ENCODE measurements at places on chromosomes 3 and 15.

DNA sequence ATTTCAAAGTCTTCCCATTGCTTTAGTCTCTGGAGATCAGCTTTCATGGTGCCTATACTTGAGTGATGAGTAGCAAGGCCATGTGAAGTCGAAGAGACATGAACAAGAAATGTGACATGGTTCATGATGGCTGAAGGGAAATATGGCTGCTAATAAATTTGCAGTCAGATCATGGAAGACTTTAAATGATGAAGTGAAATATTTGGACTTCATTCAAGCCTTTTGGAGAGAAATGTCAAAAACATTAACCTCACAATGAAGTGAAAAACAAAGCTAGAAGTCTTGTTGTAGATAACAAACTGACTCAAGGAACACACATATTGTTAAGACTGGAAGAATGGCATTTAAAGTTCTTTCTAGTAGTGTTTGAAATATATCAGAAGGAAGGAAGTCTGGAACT is 120.3 kb upstream of the CCDC54 start:
- no peak for DNase-seq

- no peak for DNase-seq
These were observed 102.9 kb downstream of the FNDC3B start for GRCh38 chr3:172142051-172142863.

- DNase-seq: no peak
These were observed 29.3 kb downstream of the BTD start for GRCh38 chr3:15630646-15631350.

DNA sequence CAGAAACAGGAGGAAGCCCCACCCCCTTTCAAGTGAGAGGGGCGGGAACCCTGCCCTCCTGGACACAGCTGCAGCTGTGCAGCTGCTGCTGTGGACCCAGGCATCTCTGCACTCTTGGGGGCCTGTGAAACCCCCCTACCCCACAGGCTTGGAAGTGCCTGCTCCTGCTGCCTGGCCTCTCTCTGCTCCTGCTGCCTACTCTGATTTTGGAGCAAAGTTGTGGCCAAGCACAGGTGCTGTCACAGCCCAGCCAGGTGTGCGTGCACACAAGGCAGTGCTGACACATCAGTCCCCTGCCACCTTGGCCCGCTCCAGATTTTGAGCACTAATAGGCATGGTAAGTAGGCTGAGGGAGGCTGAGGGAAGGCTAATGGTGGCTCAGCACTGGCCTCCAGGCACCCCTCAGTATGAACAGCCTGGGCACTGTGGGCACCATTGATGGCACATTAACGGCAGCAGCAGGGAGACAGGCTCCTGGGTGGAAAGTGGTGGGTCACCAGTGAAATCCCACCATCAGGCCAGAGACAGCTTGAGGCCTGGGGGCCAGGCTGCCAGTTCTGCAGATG is 890.9 kb downstream of the GBE1 start:
- DNase-seq: no peak

DNA sequence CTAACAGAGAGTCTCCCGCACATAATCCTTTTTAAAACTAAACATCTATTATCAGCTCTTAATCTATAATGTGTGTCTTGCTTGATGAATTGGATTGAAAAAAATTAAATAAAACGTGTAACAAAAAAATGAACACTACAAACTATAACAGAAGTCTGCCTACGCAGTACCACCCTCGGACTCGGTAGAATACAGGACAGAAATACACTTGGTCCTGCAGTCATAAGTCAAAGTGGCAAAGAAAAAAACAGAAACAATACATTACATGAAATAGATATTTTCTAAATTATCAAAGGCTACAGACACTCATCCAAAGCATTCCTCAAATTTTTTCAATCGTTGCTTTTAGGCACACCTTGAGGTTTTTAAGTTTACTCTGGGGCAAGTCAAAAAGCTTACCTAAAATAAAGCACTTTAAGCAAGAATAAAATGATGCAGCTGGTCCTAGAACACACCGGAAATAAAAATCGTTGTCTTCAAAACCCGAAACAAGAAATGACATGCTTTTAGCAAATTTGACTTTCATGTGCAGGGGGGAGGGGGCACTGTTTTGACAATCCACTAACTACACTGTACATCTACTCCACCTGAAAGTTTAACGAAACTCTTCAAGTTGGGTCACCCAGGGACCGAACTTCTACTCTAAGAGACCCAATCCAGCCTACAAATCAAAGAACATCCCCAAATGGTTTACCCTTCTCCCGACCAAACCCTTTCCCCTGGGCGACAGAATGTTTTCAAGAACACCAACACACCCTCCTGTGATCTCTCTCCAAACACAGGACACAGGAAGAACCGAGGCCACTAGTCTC is 1.3 kb downstream of the ADAM10 start:
- no peak for DNase-seq

- DNase-seq: peak; percentile 73
These were observed 5.3 kb upstream of the SPESP1 start for GRCh38 chr15:68924866-68925560.

- DNase-seq: no peak
These were observed 63.4 kb downstream of the KLF13 start for GRCh38 chr15:31390029-31390428.

GRCh38 chr3:115469649-115470048 is 153.7 kb upstream of the GAP43 start:
- no peak for DNase-seq

DNA sequence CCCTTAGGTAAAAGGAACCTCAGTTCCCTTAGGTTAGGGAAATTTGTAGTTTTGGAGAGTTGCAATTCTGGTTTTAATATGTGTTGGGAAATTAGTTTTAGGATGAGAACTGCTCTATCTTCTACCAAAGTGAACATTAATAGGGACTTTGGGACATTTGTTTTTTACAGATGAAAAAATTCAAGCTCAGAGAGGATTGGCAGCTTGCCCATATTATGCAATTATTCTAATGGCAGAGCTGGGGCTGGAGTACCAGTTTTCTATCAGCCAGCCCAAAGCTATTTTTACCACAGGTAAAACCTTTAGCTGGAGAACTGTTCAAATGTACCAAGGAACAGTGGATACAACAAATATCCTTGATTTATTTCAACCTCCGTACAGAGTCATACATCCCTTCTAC is 127.0 kb downstream of the CPNE4 start:
- no peak for DNase-seq

DNA sequence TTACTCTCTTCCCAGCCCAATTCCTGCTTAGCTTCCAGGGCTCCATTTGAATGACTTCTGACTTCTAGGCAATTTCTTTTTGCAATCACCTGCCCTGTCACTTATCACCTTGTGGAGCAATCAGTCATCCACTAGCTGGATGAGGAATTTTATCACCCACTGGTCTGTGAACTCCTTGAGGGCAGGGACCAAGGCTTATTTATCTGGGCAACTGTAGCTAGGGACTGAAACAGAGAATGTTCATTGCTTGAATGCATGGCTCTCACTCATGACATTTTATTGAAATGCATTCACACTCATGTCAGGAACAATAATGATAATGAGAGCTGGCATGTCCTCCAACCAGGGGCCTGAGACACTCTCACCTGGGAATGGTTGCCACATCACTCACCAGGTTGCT is 15.5 kb downstream of the TNFAIP8L3 start:
- DNase-seq: no peak

- DNase-seq: no peak
These were observed 5.3 kb downstream of the POU1F1 start for GRCh38 chr3:87270908-87271700.

DNA sequence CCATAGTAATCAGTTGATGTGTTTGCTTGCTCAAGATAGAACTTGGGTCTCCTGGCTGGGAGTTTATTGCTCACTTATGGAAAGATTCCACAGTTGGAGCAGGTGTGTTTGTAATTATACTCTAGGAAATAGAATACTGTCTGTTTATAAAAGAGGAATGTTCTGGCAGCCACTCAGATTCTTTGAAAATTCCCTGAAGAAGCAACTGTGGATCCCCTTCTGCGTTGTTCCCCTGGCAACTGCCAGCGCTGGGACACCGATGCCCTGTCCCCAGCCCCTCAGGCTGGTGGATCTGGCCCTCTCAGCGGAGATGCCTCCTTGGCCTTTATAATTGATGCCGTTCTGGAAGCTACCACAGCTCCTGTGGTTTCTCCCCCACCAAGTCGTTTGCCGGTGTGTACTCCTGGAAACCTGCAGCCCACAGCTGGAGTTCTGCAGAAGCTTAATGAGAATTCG is 225.9 kb downstream of the ITPR1 start:
- no peak for DNase-seq

- DNase-seq: no peak
These were observed 135.0 kb upstream of the COL8A1 start for GRCh38 chr3:99503350-99503749.

DNA sequence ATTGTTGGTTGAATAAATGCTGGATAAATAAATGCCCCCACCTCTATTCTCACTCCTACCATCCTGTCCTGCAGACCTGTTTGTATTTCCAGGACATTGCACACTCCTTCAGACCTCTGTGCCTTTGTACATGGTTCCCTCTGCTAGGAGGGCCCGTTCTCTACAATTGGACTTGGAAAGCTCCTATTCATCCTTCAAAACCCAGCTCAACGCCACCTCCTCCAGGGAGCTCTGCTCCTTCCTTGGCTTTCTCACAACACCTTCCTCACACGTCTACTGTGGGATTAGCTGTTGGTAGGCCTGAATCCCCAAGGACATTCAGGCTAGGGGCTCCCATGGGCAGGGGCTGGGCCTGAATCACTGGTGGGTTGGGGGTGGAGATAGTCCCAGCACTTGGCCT is 78.7 kb upstream of the SEC13 start:
- no peak for DNase-seq

GRCh38 chr15:23514484-23514883 is 51.0 kb upstream of the MKRN3 start:
- no peak for DNase-seq

GRCh38 chr15:73078722-73079121 is 26.5 kb downstream of the NEO1 start:
- peak; percentile 40 for DNase-seq

DNA sequence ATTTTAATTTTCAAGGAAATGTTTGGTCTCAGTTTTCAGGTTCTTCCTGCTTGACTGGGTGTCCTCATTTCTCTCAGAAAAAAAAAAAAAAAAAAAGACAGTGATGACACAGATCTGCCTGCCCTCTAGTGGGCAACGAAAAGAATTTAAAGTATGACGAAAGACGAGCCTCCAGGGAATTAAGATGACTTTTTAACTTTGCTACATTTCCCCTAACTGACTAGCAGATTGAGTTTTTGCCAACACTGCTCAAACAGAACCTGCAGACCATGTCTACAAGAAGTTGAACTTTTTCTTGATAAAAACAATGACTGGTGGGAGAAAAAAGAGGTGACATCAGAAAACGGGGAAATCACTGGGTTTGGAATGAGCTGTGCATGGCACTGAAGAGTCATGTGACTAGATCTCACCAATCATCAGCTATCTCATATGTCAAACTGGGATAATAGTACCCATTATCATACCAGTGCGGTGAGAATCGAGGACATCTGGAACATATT is 40.8 kb downstream of the EOMES start:
- DNase-seq: peak; percentile 86

DNA sequence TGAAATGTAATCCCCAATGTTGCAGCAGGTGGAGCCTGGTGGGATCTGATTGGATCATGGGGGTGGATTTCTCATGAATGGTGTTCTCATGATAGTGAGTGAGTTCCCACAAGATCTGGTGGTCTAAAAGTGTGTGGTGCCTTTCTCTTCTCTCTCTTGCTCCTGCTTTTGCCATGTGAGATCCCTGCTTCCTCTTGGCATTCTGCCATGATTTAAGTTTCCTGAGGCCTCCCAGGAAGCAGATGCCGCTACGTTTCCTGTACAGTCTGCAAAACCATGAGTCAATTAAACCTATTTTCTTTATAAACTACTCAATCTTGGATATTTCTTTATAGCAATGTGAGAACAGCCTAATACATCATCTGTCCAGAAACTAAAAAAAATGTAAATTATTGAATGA is 298.3 kb downstream of the MEX3B start:
- DNase-seq: no peak

GRCh38 chr3:45302470-45302869 is 76.4 kb upstream of the TMEM158 start:
- DNase-seq: no peak

DNA sequence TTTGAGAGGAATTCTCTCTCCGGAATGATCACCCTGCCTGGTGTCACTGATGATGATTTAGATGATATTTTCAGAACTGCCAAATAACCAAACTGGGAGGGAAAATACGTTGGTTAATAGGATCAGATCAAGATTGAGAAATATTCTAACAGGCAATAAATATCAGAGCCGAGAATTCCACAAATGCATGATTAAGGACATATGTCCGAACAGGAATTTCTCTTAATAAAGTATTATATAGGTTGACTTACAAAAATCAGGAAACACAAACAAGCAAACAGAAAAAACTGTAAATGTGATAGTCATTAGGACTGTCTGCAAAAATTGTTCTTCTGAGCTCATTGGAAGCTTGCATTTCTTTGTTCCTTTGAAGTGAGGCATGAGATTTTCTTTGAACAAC is 75.1 kb upstream of the PHLDB2 start:
- DNase-seq: no peak

GRCh38 chr3:11914651-11915050 is 68.0 kb upstream of the TAMM41 start:
- no peak for DNase-seq

- DNase-seq: peak; percentile 38
These were observed 17.7 kb downstream of the STARD9 start for GRCh38 chr15:42593143-42593542.

DNA sequence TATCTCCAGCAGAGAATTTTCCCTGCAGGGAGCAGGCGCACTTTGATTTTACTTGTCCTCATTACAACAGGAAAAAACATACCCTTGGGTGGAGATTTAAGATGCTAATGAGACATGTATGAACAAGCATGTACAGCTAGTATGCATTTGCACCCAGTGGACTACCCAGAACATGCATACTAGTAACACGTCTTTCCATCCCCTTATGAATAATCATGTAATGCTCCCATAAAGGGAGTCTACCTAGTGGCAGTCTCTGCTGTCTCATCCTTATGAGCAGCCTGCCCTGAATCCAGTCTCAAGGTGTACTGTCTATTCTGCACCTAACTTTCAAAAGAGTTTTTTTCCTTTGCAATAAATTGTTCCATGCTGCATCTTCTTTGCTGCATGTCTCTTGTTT is 1222.0 kb downstream of the ROBO1 start:
- DNase-seq: no peak

DNA sequence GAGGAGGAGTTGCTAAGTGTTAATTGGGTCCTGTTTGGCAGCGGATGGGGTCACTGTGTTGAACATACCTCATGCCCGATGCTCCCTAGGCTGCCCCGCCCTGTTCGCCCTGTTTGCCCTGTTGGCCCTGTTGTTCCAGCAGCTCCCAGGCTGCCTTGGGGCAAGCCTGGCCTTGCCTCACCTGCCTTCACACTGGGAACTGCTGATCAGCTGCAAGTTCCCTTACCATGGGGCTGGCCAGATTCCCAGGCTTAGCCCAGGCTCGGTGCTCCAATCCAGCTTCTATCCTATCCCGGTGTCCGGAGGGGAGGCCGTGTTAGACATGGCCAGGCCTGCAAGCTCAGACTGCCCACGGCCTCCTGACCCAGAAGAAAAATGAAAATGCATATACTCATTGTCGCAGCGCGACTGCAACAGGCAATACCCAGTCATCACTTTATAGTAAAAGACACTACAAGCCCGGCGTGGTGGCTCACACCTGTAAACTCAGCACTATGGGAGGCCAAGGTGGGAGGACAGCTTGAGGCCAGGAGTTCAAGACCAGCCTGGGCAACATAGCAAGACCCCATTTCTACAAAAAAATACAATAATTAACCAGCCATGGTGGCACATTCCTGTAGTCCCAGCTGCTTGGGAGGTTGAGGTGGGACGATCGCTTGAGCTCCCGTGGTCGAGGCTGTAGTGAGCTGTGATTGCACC is 42.9 kb upstream of the ZNF710 start:
- DNase-seq: no peak

- DNase-seq: peak; percentile 63
These were observed 13.7 kb downstream of the PDHB start for GRCh38 chr3:58419780-58420507.

GRCh38 chr3:70861855-70862254 is 549.4 kb upstream of the MDFIC2 start:
- peak; percentile 76 for DNase-seq

Measured in stromal cell of bone marrow (primary cell).